Activated CD4-positive, alpha-beta T cell treated with anti-CD3 and anti-CD28 coated beads, Interleukin-2, amount 50 U/mL, for 1 hour (primary cell): ENCODE measurements at places on chromosomes 6 and 20.

GRCh38 chr6:42177514-42178364 is 4.6 kb downstream of the GUCA1A start:
- DNase-seq: no peak

DNA sequence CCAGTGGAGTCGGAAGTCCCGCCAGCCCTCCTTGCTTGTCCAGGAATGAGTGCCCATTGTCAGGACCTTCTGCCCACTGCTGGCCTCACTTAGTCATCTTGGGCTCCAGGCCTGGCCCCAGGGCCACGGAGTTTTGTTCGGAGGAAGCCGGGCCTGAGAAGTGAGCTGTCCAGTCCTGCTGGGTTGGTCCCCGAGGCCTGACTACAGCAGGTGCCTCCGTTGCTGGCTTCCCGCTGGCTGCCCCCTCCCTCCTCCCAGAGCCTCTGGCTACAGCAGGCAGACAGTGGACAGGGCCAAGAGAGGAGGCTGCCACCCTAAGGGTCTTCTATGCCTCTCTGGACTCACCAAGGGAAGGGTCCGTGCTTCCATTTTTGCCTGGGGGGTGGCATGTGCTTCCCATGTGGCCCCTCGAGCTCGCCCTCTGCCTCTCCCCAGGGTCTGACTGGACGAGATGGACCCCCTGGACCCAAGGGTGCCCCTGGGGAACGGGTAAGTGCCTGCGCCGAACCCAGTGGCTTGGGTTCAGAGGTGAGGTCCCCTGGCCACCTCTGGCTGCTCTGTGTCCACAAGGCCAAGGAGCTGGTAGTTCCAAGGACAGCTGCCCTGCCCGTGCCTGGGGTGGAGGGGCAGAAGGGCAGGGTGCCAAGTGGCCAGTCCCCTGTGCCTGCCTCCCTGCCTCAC is 2.8 kb downstream of the COL9A3 start:
- DNase-seq: no peak

DNA sequence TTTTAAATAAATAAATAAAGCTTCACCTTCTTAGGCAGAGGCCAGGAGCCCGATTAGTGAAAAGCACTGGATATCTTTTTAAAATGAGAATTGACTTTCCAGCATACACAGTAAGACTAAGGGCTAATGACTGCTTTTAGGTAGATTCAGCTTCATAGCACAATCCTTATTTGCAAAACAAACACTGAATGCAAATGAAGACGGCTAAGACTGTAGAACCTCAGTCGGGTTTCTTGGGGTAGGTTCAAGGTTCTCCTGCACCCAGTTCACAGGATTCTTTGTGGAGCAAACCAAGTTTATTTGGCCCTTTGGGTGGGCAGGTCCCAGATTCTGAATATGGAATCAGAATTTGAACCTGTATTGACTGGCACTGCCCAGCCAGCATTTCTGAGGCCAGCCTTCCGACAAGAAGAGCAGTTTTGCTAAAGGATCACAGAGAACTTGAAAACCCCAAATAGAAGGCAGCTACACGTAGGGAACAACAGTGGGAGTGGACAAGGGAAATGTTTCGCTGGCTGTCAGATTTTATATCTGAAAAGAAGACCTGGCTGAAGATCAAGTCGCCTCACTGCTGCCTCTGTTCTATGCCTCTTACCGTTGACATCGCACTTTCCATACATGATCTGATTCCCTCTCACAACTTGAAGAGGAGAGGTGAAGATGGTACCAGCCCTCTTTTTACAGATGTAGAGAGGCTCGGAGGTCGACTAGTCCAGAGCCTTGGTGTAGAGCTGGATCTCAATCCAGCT is 8.2 kb downstream of the TRERF1 start:
- DNase-seq: no peak

- DNase-seq: no peak
Measured at GRCh38 chr6:150866991-150867501, 1.5 kb downstream of the MTHFD1L start.

DNA sequence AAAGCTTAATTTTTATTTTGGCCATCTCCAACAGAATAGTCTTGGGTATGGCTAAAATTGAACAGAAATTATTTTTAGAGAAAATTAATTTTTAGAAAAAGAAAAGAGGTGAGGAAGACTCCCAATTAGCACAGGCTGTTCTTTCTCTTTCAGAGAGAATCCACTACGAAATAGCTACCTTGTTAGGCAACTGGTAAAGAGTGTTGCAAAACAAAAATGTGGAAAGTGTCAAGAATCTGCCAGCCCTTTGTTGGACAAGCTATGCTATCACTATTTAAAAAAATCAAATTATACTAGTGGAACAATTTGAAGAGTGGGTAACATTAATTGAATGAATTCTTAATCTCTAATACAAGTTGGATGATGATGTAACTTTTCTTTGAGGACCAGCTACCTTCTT is 19.2 kb upstream of the ZSCAN9 start:
- DNase-seq: no peak

- no peak for DNase-seq
Measured at GRCh38 chr6:30350524-30350923, 5.6 kb downstream of the RPP21 start.

GRCh38 chr6:167979436-167980139 is 17.9 kb upstream of the KIF25 start:
- DNase-seq: no peak

- no peak for DNase-seq
Measured at GRCh38 chr6:108796875-108797274, 51.3 kb upstream of the ARMC2 start.

DNA sequence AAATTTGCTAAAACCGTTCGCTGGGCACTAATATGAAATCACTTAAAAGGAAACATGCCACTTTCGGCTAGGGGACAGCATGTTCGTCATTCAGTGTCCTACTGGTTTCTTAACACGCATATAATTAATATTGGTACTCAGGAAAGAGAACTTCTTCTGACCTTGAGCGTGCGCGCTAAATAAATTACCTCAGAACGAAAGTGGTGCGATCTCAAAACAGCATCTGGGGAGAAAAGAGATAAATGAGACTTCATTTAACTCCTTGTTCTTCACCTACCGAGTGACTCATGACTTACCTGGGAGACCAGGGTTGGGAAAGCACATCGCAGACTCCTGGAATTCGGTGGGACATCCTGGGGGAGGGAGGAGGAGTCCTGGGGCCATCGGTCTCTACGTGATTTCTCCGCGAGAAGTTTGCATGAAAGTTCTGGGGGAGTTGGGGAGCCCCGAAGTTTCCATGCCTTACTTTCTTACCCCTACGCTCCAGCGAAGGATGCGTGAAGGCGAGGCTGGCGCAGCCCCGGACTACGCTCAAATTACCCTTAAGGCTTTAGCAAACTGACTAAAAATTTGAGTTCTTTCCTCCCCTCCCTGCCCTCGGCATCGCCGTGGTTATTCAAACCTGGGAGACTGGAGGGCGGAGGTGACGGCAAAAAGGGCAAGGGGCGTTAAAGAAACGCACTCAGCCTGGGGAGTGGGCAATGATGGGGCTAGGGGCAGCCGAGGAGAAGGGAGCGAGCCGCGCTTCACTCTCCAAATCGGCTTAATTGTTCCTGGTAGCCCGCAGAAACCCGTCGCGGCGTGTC is 1.1 kb upstream of the BEND6 start:
- DNase-seq: no peak

DNA sequence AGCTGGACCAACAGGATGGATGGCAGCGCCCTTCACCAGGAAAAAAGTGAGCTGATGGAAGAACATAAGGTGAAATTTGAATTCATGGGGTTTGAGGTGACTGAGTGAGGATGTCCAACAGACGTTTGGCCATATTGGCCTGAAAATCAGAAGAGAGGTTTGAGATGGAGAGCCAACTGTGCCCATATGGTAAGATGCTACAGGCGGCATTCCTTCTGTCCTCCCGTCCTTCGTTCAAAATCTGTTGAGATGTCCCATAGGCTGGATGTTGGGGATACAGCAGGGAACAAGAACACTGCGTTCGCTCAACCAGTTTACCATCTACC is 468 bp upstream of the CMTR1 start:
- DNase-seq: no peak

GRCh38 chr6:1764397-1764987 is 154.8 kb downstream of the FOXC1 start:
- DNase-seq: no peak

- no peak for DNase-seq
Measured at GRCh38 chr6:168496997-168497331, 56.0 kb downstream of the SMOC2 start.

- no peak for DNase-seq
Measured at GRCh38 chr20:312067-312466, 13.3 kb upstream of the SOX12 start.

DNA sequence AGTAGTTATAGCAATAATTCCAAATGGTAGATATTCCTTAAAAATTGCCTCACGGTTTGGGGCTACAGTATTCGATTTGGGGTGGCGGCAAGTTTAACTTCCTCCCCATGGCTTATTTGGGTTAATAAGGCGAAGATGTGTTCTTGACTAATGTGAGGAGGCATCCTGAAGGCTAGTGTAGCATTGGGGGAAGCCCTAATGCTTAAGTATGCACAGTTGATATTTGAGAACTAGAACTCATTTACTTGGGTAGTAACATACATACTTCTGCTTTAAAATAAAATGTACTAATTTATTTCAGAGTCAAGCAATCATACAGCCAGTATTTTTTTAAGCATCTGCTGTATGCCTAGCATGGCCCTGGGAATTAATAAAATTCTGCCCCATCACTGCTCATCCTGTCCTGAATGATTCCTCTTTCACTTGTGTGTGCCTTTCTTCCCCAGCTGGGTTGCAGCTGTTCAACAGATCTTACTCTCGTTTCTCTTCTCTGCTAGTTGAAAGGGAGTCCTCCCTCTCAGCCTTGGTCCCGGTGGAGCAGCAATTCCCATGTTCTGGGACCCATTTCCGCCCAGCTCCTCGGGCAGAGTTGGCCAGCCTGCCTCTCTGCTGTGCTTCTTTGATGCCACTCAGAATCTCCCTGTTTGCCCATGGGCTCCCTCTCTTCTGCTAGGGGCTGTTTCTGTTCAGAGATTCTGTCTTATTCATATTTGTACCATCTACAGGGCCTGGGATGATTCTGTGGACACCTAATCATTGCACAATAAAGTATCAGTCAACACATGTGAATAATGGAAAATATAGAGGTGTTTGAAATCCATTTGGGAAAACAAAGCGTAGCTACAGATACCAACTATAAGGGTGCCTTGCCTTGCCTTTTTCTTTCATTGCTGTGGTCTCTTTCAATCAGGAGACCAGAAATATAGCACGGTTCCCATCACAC is 104.8 kb downstream of the ARID1B start:
- DNase-seq: no peak

GRCh38 chr6:133632906-133633305 is 256.0 kb upstream of the TCF21 start:
- no peak for DNase-seq

GRCh38 chr6:75611011-75611701 is 9.5 kb downstream of the SENP6 start:
- no peak for DNase-seq

GRCh38 chr6:20708367-20709124 is 174.3 kb downstream of the CDKAL1 start:
- DNase-seq: no peak

DNA sequence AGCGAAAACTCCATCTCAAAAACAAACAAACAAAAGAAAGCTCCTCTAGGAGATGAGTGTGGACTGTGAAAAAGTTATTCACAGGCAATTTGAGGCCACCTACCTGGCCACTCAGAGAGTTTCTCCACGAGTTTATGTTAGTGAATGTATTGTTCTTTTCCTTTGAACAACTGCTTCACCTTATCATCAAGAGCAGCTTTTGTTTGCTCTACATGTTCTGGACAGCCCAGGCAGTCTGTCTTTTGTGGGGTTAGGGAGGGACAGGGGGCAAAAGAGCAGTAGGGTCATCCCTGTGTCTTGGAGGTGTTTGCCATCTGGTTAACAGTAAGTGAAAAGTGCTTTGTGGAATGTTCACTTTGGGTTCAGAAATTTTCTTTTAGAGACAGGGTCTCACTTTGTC is 8.0 kb downstream of the CASS4 start:
- no peak for DNase-seq

DNA sequence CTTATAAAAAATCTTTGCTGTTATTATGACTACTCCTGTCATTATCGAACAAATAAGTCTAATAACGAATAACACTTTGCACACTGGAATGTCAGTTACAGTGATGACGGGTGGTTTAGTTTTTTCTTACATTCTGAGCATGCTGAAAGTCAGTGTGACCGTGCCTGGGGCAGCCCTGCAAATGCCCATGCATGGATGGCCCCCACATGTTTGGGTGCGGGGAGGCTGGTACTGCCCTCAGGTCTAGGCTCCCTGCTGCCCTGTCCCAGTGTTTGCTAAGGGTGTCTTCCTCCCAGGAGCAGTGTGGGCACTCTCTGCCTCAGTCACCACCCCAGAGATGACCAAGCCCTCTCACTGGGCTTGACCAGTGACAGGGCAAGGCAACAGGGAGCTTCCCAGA is 3.0 kb downstream of the CSTL1 start:
- DNase-seq: no peak

GRCh38 chr20:8652396-8652795 is 416.5 kb upstream of the PLCB4 start:
- no peak for DNase-seq

- DNase-seq: no peak
Measured at GRCh38 chr20:59835448-59836395, 97.7 kb downstream of the SYCP2 start.

- DNase-seq: no peak
Measured at GRCh38 chr20:52103913-52104545, 87.5 kb downstream of the ZFP64 start.

GRCh38 chr20:35225319-35226125 is 968 bp upstream of the MMP24 start:
- DNase-seq: no peak

- no peak for DNase-seq
Measured at GRCh38 chr6:137843211-137843610, 23.8 kb upstream of the TNFAIP3 start.

DNA sequence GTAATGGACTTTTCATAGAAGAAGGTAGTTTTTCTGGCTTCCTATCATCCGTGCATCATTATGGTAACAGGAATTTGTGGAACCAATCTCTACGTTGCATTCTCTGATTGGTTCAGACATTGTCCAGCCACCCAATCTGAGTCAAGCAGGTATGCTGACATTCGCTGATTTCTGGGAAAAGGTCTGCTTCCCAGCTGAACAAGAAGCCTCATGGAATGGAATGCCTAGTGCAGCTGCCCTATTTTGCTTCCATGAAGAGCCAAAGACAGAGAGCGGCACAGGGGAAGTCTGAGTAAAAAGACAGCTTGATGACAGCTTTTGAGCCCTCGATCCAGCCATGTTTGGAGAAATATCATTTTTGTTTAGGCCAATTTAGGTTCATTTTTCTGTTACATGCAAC is 38.5 kb upstream of the TXLNB start:
- DNase-seq: no peak

DNA sequence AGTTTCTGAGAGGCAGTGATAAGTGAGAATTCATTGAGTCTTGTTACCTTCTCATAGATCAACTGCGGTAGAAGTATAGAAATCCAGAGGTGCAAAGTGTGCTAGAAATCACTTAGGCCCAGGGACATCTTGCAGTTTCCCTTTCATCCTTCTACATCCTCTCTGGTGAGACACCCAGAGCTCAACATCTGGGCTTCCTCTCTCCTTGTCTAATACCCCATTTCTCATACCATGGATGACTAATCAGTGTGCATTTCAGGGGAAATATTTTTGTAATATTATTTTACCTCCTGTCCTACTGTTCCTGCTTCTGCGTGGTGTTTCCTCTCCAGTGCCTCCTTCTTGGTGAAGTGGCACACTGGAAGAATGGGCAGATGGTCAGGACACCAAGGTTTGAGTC is 322.4 kb downstream of the TFAP2B start:
- DNase-seq: no peak
